MCF 10A (cell line): ENCODE measurements at places on chromosomes 1 and 21. TPM values are rescaled to one million over a fixed set of nuclear protein-coding genes. Genes with fewer than 3 reads are reported as not detected.

Gene CD164L2
- total RNA-seq = 0.23 TPM in 1 of 2 replicates, not detected in the other

- H3K4me3 ChIP-seq = no peak overlapping the region
- peaks cover 12% of the 10 kb centered on the region for H3K4me1 ChIP-seq
- H3K36me3 ChIP-seq = no peaks in the 10 kb centered on the region
- peaks cover 20% of the 10 kb centered on the region for H3K27me3 ChIP-seq
- DNase-seq = no peak
These were observed 31.2 kb upstream of the IFNAR2 start for GRCh38 chr21:33198346-33199099.

DNA sequence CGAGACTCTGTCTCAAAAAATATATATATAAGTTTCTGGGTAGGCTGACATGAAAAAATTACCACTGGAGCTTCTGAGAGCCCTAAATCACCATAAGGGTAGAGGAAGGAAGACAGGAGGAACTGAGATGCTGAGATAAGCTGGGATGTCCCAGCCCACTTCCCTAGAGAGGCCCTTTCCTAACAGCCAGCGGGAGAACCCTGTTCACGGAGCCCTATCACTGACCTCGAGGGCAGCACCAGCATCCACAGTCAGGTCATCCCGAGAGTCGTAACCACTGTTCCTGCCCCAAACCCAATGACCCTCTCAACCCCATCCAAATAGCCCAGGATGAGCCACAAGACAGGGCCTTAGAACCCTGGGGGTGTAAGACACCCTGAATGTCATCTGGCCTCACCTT lies 77.5 kb downstream of the CD34 start:
- H3K27ac ChIP-seq = peak overlapping the region; percentile 68
- H3K4me3 ChIP-seq = no peak overlapping the region
- no peak for DNase-seq
- H3K27me3 ChIP-seq = no peaks in the 10 kb centered on the region
- peaks cover 54% of the 10 kb centered on the region for H3K4me1 ChIP-seq
- peaks cover 35% of the 10 kb centered on the region for H3K36me3 ChIP-seq

Gene HTR6
- not detected in 2 replicates for total RNA-seq

Gene LCE1F
- total RNA-seq = not detected in 2 replicates

Gene ATF3
- total RNA-seq = 85.3 and 114 TPM in 2 replicates

DNA sequence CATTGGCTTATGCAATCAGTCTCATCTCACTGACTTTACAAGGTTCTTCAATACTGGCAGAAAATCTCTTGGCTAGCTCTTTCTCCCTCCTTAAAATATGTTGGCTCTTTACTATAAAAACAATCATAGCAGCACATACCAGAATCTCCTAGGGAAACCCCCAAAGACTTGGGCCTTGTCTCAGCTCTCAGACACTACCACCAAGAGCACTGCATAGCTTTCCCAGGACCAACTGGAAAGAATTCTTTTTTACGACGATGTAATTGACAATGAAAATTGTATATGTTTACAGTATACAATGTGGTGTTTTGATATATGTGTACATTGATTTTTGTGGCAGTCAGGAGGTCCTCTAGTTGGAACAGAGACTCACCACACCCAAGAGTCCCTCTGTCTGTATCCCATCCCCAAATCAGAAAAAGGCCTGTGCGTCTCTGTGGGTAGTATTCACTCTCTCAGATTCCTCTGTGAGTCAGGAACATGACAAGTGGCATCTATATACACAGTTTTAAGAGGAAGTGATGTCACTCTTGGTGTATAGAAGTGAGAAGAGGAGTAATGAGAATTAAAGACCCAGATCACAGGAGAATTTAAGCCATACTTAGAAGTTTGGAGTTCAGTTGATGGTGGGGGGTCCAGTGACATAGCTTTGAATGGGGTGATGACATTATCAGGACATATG lies 21.1 kb downstream of the SMAP2 start:
- no peaks in the 10 kb centered on the region for H3K27me3 ChIP-seq
- H3K4me1 ChIP-seq = peaks cover 8% of the 10 kb centered on the region
- H3K27ac ChIP-seq = no peak overlapping the region
- no peaks in the 10 kb centered on the region for H3K36me3 ChIP-seq
- no peak for DNase-seq

Gene PDZK1IP1
- total RNA-seq = 17.9 and 19.6 TPM in 2 replicates

- no peaks in the 10 kb centered on the region for H3K36me3 ChIP-seq
- H3K4me1 ChIP-seq = no peaks in the 10 kb centered on the region
- H3K27me3 ChIP-seq = no peaks in the 10 kb centered on the region
- H3K4me3 ChIP-seq = no peak overlapping the region
These were observed 332.5 kb upstream of the CAMK1G start for GRCh38 chr1:209250861-209251636.

- no peaks in the 10 kb centered on the region for H3K27me3 ChIP-seq
- H3K4me3 ChIP-seq = no peak overlapping the region
- no peaks in the 10 kb centered on the region for H3K36me3 ChIP-seq
- peaks cover 7% of the 10 kb centered on the region for H3K4me1 ChIP-seq
- DNase-seq = no peak
These were observed 44.5 kb downstream of the MARK1 start for GRCh38 chr1:220572416-220572815.

GRCh38 chr1:14851760-14852159 lies 253.3 kb downstream of the KAZN start:
- peaks cover 37% of the 10 kb centered on the region for H3K27me3 ChIP-seq
- no peak overlapping the region for H3K4me3 ChIP-seq
- H3K27ac ChIP-seq = no peak overlapping the region
- no peaks in the 10 kb centered on the region for H3K4me1 ChIP-seq
- H3K36me3 ChIP-seq = no peaks in the 10 kb centered on the region

DNA sequence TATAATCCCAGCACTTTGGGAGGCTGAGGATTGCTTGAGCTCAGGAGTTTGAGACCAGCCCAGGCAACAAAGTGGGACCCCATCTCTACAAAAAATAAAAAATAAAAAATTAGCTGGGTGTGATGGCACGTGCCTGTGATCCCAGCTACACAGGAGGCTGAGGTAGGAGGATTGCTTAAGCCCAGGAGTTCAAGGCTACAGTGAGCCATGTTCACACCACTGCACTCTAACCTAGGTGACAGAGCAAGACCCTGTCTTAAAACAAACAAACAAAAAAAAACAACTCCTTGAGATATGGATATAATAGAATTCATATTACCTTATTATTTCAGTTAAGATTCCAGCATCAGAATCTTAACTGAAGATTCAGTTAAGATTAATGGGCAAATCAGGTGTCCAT lies 52.4 kb downstream of the RPL5 start:
- H3K4me3 ChIP-seq = no peak overlapping the region
- DNase-seq = no peak
- no peaks in the 10 kb centered on the region for H3K27me3 ChIP-seq
- H3K4me1 ChIP-seq = no peaks in the 10 kb centered on the region
- no peaks in the 10 kb centered on the region for H3K36me3 ChIP-seq

Gene S100A7
- not detected in 2 replicates for total RNA-seq

GRCh38 chr21:45528028-45528705 lies 14.1 kb downstream of the SLC19A1 start:
- no peak overlapping the region for H3K4me3 ChIP-seq
- DNase-seq = no peak
- peaks cover 26% of the 10 kb centered on the region for H3K36me3 ChIP-seq
- no peaks in the 10 kb centered on the region for H3K4me1 ChIP-seq
- H3K27me3 ChIP-seq = no peaks in the 10 kb centered on the region

Gene TSACC
- total RNA-seq = 1.8 and 3.6 TPM in 2 replicates

DNA sequence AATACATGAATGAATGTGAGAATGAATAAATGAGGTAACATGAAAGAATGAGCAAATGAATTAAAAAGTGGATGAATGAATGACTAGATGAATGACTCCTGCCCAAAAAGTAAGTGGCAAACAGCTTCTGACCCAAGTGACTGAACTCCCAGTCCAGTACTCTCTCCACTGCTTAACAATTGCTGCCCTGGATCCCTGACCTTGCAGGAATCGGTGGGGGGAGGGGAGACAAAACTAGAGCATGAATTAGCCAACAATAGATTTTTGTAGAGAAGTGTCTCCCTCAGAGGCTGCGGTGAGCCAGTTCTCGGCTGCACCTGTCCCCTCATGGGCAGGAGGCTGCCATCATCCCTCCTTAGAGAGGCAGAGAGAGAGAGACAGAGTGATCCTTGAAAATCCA lies 5.9 kb upstream of the GRIK3 start:
- no peak overlapping the region for H3K27ac ChIP-seq
- H3K27me3 ChIP-seq = peaks cover 12% of the 10 kb centered on the region
- no peak overlapping the region for H3K4me3 ChIP-seq

Gene ATP1A2
- total RNA-seq = 0.07 TPM in 1 of 2 replicates, not detected in the other

GRCh38 chr1:180501865-180502360 lies 464 bp downstream of the ACBD6 start:
- H3K4me3 ChIP-seq = peak overlapping the region; percentile 94
- peaks cover 44% of the 10 kb centered on the region for H3K36me3 ChIP-seq
- peak; percentile 85 for DNase-seq
- no peaks in the 10 kb centered on the region for H3K27me3 ChIP-seq

DNA sequence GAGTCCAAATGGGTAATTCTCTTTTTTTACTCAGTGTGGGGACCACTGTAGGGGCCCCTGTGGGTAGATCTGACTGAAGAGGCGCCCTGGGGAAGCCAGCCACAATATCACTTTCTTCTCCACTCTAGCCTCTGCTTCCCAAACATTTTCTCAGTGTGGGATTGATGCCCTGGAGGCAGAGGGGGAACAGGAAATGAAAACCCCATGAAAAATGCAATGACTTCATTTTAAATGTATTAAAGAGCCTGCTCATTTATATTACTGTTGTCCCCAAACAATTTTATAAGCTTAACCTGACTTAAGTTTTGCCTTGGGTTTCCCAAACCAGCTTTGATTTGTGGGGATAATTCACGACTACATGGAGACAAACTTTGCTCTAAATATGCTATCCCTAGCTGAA lies 181.9 kb downstream of the C1orf94 start:
- DNase-seq = no peak
- H3K4me1 ChIP-seq = no peaks in the 10 kb centered on the region
- no peak overlapping the region for H3K27ac ChIP-seq
- no peaks in the 10 kb centered on the region for H3K27me3 ChIP-seq

DNA sequence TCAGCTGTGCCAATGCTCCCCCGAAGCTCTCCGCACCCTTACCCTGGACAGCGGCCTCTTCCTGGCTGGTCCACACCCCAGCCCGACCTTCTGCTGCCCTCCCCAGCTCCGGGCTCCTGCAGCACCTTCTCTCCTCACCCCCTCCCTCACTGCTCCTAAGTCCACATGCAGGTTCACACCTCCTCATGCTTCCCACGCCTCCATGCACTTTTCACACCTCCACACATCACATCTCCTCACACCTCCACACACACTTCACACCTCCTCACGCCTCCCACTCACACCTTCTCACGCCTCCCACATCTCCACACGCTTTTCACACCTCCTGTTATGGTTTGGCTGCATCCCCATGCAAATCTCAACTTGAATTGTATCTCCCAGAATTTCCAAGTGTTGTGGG lies 18.9 kb downstream of the GPR137B start:
- no peaks in the 10 kb centered on the region for H3K27me3 ChIP-seq
- H3K4me1 ChIP-seq = no peaks in the 10 kb centered on the region
- H3K27ac ChIP-seq = no peak overlapping the region
- no peak overlapping the region for H3K4me3 ChIP-seq
